MG63 (cell line): ENCODE measurements at places on chromosomes 3 and 15. TPM values are rescaled to one million over a fixed set of nuclear protein-coding genes. Genes with fewer than 3 reads are reported as not detected.

GRCh38 chr3:97121386-97121785 lies 307.0 kb downstream of the EPHA6 start:
- DNase-seq = no peak

The UBA7 gene
- total RNA-seq = 5.8 and 6.9 TPM in 2 replicates

- no peak for DNase-seq
Measured at GRCh38 chr3:50454481-50455070, 48.9 kb downstream of the CACNA2D2 start.

The SEMA5B gene
- total RNA-seq = not detected in 2 replicates

DNA sequence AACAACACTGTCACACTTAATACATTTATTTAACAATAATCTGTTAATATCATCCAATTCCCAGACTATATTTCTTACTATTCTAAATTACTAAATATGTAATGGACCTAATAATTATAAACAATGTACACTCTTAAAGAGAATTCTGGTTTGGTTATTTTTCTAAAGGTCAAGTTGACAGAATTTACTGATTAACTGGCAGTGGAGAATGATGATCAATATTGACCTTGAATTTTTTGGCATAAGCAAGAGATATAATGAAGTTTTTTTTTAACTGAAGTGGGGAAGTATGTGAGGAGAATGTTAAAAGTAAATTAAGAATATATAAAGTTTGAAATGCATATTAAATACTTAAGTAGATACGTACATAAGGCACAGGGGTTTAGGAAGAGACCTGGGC lies 33.8 kb downstream of the BCHE start:
- no peak for DNase-seq
